ENCODE measurements at places on chromosomes 11 and 22. TPM values are rescaled to one million over a fixed set of nuclear protein-coding genes. Genes with fewer than 3 reads are reported as not detected.
A peak's percentile ranks its signal among the peaks of the same experiment; 100 is the strongest.

The CCDC87 gene
- 0.42 TPM for total RNA-seq

DNA sequence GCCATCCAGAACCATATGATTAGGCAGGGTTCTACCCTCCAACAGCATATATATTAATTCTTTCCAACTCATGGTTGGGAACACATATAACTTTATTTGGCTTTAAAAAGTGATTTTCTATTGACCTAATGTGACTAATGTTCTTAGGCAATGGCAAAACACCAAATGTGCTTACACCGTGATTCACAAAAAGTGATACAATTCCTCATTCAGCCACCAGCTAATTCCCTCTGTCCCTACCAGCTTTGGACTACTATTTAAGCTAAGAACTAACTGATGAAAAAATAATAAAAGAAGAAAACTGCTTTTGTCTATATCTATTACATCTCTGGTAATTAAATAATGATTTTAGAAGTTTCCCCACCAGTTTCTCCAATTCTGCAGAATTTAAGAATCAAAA is 4.7 kb downstream of the CTSC start:
- peaks cover 52% of the 10 kb centered on the region for H3K4me1 ChIP-seq
- no peak overlapping the region for H3K27ac ChIP-seq
- H3K27me3 ChIP-seq = no peaks in the 10 kb centered on the region
- peaks cover 51% of the 10 kb centered on the region for H3K36me3 ChIP-seq

DNA sequence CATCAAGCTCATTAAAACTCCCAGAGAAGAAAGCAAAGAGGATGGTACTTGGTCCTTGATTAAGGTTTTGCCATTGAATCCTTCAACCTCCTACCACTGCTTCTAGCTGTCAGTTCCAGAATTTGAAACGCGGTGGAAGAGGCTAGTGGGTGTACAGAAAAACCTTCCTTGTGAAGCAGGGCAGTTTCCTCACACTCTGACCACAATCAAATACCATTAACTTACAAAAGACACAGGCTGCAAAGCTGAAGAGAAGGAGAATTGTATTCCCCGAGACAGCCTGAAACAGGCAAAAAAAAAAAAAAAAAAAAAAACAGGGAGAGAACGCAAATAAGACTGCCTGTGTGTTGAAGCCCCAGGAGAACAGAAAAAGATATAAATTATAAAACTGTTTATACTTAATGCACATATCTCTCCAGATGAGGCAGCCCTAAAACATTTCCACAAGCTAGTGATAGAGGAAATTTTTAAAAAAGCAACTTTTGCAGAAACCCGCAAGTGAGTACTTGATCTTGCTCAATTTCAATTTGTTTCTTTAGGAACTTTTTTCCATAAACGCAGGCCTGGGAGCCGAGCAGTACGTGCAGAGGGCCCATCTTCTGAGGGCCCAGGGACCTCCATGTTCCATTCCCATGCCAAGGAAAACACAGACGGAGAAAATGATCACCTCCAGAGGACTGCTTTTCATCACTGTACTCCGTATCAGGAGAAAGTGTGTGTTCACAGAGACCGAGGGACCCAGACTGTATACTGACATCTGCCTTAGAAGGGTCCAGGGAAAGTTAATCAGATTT is 218.7 kb upstream of the BLID start:
- peak overlapping the region; percentile 80 for H3K27ac ChIP-seq
- DNase-seq = no peak
- no peaks in the 10 kb centered on the region for H3K27me3 ChIP-seq
- H3K36me3 ChIP-seq = no peaks in the 10 kb centered on the region
- H3K4me1 ChIP-seq = peaks cover 49% of the 10 kb centered on the region

The TEX54 gene
- not detected for total RNA-seq

All from mesothelial cell of epicardium (in vitro differentiated cells).